ENCODE measurements at places on chromosomes 3 and 15. TPM values are rescaled to one million over a fixed set of nuclear protein-coding genes. Genes with fewer than 3 reads are reported as not detected.

The GPR149 gene
- total RNA-seq = 1.9 TPM

The WDR72 gene
- total RNA-seq = 0.31 TPM

The PCSK6 gene
- total RNA-seq = 16.3 TPM

The INSYN1 gene
- 28.5 TPM for total RNA-seq

The TEX9 gene
- total RNA-seq = 28.2 TPM

The ANKUB1 gene
- total RNA-seq = 0.63 TPM

The ACTRT3 gene
- total RNA-seq = 2.8 TPM

The TRH gene
- 1.6 TPM for total RNA-seq

The CHST13 gene
- total RNA-seq = not detected

The KNL1 gene
- 10.6 TPM for total RNA-seq

The MYO5C gene
- 2.8 TPM for total RNA-seq

The SH2D7 gene
- not detected for total RNA-seq

The CTXN2 gene
- total RNA-seq = 0.63 TPM

The ZBTB47 gene
- 24.4 TPM for total RNA-seq

The SOX2 gene
- 93.6 TPM for total RNA-seq

The RPL14 gene
- 157 TPM for total RNA-seq

The LRTM1 gene
- not detected for total RNA-seq

The TEX264 gene
- total RNA-seq = 14.1 TPM

The DNAH12 gene
- total RNA-seq = 1.6 TPM

The C15orf62 gene
- 0.31 TPM for total RNA-seq

The RASSF1 gene
- 14.1 TPM for total RNA-seq

The ISG20 gene
- total RNA-seq = 0.31 TPM

The SUSD5 gene
- 2.5 TPM for total RNA-seq

The MYEF2 gene
- 179 TPM for total RNA-seq

The MKRN3 gene
- total RNA-seq = 53.5 TPM

The FAM107A gene
- 19.7 TPM for total RNA-seq

The CCK gene
- 7.8 TPM for total RNA-seq

The NAALADL2 gene
- 15.7 TPM for total RNA-seq

The BOC gene
- 33.8 TPM for total RNA-seq

The IL17RD gene
- total RNA-seq = 63.5 TPM

The GOLGA8N gene
- 3.1 TPM for total RNA-seq

The ANKRD63 gene
- 0.94 TPM for total RNA-seq

The SERPINI2 gene
- 2.2 TPM for total RNA-seq

The MELTF gene
- total RNA-seq = 3.4 TPM

The ZBED2 gene
- not detected for total RNA-seq

The RBPMS2 gene
- not detected for total RNA-seq

The NDUFAF3 gene
- 43.8 TPM for total RNA-seq

The RBSN gene
- 62.9 TPM for total RNA-seq

The NDN gene
- total RNA-seq = 57.9 TPM

The MST1 gene
- 10.6 TPM for total RNA-seq

The NMNAT3 gene
- total RNA-seq = 13.5 TPM

The P2RY12 gene
- 21.9 TPM for total RNA-seq

The IGF2BP2 gene
- 62.6 TPM for total RNA-seq

The GOLGA6B gene
- total RNA-seq = not detected

The ALPK3 gene
- 1.6 TPM for total RNA-seq

The PLA2G4D gene
- total RNA-seq = not detected

The GLCE gene
- 90.1 TPM for total RNA-seq

The SLC22A13 gene
- total RNA-seq = 1.3 TPM

The LMOD3 gene
- total RNA-seq = not detected

The FES gene
- total RNA-seq = 3.1 TPM

The PSTPIP1 gene
- not detected for total RNA-seq

The CEP152 gene
- total RNA-seq = 30.7 TPM

The OXNAD1 gene
- total RNA-seq = 25.4 TPM

The CLDN16 gene
- total RNA-seq = 0.63 TPM

The EBLN2 gene
- 22.5 TPM for total RNA-seq

The GPR62 gene
- total RNA-seq = 0.31 TPM

The GOLGA8R gene
- 1.6 TPM for total RNA-seq

All from parietal lobe (tissue), 2 donors.